SHP77 (cell line): ENCODE measurements at places on chromosomes 6 and 20.

DNA sequence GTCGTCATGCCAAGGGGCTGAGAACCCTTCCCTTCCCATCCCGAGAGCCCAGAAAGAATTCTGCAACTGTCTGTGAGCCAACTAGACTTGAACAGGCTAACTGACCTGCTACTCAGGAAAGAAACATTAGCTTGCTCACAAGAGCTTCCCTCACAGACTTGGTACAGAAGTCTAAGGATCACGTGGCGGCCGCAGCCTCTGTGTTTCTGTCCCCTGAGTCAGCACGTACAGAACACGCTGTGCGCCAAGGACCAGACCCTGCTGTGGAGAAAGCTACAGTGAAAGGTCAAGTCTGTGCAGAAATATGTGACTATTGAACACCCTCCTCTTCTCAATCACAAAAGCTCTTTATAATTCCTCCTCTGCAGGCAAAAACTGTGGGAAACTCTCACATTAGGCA is 151.3 kb upstream of the QKI start:
- no peak for DNase-seq

- DNase-seq = no peak
Measured at GRCh38 chr6:164085091-164086075, 670.9 kb downstream of the QKI start.

- no peak for DNase-seq
Measured at GRCh38 chr6:139627091-139627490, 252.6 kb upstream of the CITED2 start.

DNA sequence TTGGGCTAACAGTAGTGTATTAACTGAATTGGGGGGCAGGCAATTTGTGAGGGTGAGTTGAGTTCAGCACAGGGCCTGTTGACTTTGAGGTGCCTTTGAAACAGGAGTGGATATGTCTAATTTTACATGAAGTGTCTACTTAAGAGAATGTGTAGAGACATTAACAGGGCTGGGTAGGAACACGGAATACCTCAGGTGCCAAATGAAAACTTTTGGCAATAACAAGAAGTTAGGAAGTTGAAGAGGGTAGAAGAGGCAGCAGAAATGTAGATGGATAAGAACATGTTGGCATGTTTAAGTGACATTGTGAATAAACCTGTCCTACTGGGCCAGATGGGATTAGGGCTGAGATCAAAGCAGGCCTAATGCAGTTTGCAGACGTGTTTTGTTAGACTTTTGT is 117.0 kb downstream of the SLC16A10 start:
- no peak for DNase-seq

GRCh38 chr20:62809530-62810428 is 5.1 kb downstream of the OGFR start:
- no peak for DNase-seq

DNA sequence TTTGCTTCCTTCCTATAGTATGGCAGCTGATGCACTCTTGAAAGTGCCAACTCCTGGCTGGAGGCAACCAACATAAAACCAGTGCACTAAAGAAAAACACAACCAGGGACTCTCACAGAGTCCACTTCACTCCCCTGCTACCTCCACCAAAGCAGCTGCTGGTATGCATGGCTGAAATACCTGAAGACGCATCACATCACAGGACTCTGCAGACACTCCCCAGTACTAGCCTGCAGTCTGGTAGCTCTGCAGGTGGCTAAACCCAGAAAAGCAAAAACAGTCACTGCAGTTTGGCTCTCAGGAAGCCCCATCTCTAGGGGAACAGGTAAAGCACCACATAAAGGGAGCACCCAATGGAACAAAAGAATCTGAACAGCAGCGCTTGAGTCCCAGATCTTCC is 473.0 kb upstream of the SPTLC3 start:
- no peak for DNase-seq

GRCh38 chr20:46169245-46170171 is 51.4 kb downstream of the CD40 start:
- DNase-seq = no peak

- DNase-seq = no peak
Measured at GRCh38 chr20:25860531-25861150, 164.0 kb upstream of the ZNF337 start.

GRCh38 chr6:155818698-155819097 is 363.1 kb upstream of the NOX3 start:
- no peak for DNase-seq

GRCh38 chr20:63843778-63844177 is 12.7 kb upstream of the ZBTB46 start:
- DNase-seq = no peak

GRCh38 chr20:18139832-18140231 is 2.2 kb downstream of the KAT14 start:
- no peak for DNase-seq

DNA sequence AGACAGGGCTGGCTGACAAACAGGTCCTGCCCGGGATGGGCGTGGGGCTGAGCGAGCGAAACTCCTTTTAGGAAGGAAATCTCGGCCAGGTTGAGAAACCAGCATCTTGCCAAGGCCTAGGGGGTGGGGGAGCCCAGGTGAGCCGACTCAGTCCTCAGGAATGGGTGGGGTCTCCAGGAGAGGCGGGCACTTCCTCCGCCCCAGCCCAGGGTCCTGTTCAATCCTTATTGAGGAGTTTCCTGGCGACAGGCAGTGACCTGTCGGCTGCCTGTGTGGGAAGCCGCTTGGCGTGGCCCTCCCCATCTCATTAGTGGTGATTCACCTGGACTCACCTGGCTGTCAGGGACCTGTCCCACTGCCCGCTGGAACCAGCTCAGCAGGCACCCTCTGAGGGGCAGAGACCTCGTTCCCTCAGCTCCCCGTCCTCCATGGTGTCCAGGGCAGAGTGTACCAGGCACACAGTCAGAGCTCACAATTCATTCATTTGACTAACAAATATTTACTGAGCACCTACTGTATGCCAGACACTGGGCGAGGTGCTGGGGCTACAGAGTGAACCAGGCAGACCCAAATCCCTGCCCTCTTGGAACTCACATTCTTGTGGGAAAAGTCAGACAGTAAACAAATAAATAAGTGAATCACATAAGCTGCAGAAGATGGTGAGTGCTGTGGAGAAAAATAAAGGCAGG is 51.1 kb downstream of the FGD2 start:
- DNase-seq = no peak

GRCh38 chr20:38229376-38230252 is 30.9 kb downstream of the KIAA1755 start:
- DNase-seq = no peak

DNA sequence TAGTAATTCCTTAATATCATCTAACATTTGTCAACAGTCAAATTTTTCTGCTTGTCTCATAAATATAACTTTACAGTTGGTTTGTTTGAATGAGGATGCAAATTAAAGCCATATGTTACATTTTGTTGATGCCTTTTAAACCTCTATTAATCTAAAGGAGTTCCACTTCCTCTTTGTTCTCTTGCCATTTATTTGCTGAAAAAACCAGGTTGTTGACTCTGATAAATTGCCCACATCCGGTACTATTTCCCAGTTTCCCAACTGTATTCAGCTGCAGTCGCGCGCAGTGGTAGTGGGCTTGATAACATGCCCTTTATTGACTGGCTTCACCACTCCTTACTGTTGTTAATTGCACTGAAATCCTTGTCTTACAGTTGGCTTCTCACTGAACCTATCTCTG is 32.8 kb upstream of the SIRPB2 start:
- DNase-seq = peak; percentile 17

GRCh38 chr6:34301408-34301807 is 52.6 kb upstream of the SMIM29 start:
- no peak for DNase-seq

DNA sequence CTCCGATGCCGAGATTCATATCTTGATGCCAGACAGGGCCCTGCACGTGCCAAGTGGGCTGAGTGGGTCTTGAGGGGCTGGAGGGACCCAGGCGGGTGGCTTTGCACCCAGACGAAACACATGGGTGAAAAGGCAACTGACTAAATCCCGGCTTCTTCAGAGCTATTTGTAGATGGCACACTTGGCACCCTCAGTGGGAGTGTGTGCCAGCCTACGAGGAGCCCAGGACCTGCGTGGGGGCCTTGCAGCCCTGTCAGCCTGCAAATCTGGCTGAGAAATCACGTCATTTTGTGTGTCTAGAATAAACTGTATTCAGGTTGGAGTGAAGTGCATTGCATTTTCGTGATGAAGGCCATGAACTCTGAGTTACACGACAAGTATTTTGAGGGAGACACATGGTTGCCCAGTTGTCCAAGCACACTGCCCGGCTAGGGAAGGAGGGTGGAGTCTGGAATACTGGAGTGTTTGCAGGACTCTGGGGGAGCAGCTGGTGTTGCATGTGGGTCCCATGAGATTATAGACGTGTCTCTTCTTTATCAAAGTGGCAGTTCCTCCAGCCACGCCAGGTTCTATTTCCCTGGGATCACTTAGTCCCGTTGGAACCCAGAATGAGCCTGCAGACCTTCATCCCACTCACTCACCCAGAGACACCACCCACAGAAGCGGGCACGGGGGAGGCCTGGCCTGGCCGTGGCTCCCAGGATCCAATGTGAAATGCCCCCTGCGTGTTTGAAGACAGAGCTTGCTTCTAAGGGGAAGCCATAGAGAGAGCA is 60.2 kb downstream of the DLL1 start:
- no peak for DNase-seq

DNA sequence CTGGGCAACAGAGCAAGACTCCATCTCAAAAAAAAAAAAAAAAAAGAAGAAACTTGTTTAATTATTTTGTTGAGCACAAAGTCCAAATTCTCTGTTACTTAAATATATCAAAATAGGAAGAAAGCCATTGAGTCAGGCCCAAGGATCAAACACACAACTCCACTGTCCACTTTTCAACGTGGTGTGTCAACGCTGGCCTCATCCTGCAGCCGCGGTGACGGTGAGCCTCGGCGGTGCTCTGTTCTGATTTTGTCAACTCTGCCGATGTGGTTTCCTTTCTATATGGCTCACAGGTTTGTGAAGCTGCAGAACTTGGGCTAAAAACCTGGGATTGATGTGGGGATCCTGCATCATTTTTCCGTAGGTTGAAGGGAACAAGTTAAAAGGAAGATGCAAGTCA is 3.2 kb upstream of the SMOC2 start:
- DNase-seq = no peak

- no peak for DNase-seq
Measured at GRCh38 chr6:47729457-47729856, 31.1 kb downstream of the ADGRF4 start.

- no peak for DNase-seq
Measured at GRCh38 chr6:161199850-161200249, 74.0 kb downstream of the AGPAT4 start.

DNA sequence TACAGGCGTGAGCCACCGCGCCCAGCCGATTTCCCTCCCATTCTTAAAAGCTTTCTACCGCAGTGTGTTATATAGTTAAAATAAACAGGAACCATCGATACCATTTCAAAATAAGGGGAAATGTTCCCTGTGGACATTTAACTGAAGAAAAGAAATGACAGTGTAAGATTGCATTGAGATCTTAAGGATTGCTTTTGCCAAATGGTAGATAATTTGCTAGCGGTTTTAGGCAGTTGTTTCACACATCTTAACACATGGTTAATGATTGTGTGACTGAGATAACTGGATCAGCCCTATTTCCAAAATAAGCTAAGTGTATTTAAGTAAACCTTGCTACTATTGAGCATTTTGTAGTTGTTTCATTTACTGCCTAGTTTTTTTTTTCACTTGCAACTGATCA is 15.6 kb downstream of the STX16 start:
- DNase-seq = no peak

DNA sequence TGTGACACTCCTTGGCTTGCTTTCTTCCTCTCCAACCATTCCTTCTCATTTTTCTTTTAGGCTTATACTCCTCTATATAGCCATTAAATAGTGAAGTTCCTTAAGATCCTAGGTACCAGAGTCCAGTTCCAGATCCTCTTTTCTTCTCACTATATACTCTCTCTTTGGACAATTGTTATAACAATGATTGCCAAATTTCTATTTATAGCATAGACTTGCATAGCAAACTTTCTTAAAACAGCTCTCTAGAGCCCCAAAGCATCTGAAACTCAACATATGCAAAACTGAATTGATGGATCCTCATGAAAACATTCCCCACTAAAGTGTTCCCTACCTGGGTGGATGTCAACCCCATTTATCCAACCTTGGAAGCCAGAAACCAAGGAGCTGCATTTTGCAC is 13.4 kb downstream of the PHIP start:
- DNase-seq = no peak

GRCh38 chr6:41442800-41443501 is 103.2 kb upstream of the FOXP4 start:
- DNase-seq = no peak

- DNase-seq = no peak
Measured at GRCh38 chr20:41276317-41276751, 41.2 kb downstream of the ZHX3 start.

DNA sequence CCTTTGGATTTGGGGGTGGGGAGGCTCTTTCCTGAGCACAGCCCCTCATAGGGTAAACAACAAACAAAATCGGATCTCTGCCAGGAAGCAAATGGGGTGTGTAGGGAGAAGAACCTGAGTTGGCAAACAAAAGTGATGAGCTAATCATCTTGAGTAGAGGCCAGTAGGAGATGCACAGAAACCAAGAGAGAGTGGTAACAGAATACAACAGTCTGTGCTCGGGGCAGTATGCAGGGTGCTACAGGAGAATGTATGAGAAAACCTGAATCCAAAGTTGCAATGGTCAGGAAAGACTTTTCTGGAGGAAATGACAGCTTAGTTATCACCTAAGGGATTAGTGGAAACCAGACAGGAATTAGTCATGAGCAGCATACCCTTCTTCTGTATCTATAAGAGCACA is 177.8 kb downstream of the CDKAL1 start:
- no peak for DNase-seq

DNA sequence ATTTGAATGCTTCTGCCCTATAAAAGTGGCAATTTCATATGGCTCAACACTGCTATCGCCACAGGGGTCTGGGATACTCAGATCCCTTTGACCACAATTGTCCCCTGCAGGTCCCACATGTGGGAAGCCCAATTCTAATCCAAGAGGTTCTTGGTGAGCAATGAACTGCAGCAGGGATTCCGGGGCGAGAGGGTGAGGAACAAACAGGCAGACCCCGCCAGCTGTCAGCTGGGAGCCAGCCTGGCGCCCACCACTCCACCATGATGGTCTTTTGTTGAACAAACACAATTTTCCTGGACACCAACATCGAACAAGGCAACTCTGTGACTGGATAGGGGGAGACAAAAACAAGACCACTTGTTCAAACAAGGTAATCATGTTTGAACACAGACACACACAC is 80.5 kb downstream of the TMEM242 start:
- DNase-seq = no peak

DNA sequence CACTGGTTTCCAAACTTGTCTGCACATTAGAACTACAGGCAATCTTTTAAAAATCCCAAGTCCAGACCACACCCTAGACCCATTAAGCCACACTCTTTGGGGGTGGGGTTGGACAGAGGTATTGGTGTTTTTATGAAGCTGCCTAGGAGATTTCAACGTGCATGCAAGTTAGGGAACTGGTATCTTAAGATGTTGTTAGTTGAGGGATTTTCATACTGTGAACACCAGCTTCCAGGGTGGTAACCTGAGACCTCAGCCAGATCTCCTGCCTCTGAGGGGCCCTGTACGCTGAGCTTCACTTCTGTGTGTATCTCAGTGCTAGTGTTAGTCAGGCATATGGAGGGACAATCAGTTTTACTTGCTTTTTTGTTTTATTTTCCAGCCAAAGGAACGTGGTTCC is 138.0 kb downstream of the UTRN start:
- DNase-seq = no peak

- DNase-seq = no peak
Measured at GRCh38 chr6:150410399-150410798, 41.6 kb downstream of the IYD start.
